Fibroblast of mammary gland (primary cell): ENCODE measurements at places on chromosomes 2 and 18.

- DNase-seq = no peak
Observed at GRCh38 chr2:68258851-68259250, 6.5 kb upstream of the PPP3R1 start.

- DNase-seq = no peak
Observed at GRCh38 chr18:36031903-36032302, 35.5 kb downstream of the RPRD1A start.

DNA sequence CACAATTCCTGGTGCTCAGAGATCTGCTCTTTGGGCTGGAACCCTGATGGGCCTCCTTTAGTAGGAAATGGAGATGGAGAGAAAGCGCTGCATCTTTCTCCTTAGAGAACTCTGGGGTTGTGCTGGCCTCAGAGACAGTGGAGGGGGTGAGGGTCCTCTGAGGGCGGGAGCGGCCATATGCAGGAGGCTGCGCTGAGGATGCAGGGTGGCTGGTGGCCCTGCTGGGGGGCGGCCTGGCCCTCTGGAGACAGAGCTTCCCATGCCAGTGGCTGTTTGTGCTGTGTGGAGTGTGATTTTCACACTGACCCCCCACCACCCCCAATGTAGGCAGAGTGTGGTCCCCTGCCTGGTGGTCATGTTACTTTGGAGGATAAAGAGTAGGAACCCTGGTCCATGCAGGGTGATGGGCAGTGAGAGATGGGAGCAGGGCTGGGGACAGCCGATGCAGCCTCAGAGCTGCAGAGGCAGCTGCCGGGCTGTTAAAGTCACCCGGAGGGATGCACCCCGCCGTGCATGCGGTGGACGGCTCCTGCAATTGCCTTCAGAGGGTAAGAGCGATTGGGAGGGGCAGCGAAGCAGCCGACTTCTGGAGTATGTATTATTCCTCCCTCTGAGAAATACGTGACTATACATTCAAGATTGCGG lies 194.6 kb downstream of the FAM210A start:
- DNase-seq = no peak

GRCh38 chr2:128504246-128505149 lies 185.8 kb upstream of the HS6ST1 start:
- no peak for DNase-seq

DNA sequence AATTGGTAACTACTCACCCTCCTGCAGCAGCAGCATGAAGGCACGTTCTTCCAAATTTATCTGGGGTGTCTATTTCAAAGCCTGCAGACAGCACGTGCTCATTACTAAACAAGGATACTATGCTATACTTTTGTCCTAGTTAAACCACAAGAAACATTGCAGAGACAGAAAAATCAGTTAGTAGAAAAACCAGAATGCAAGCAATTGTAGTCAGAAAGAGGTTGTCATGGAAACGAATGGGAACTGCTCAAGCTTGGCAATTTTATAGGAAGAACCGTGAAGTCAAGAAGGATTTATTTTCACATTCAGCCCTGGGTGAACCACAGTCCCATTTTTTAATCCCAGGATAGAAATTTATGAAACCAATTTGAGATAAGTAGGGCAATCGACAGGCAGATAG lies 162.2 kb upstream of the PGAP1 start:
- DNase-seq = peak; percentile 69

DNA sequence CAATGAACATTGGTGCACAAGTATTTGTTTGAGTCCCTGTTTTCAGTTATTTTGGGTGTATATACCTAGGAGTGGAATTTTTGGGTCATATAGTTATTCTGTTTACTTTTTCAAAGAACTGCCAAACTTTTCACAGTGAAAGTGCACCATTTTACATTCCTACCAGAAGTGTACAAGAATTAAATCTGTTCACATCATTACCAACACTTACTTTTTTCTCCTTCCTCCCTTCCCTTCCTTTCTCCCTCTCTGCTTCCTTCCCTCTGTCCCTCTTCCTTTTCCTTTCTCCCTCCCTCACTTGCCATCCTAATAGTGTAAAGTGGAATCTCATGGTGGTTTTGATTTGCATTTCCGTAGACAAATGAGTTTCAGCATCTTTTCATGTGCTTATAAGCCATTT lies 11.9 kb downstream of the ADNP2 start:
- no peak for DNase-seq

DNA sequence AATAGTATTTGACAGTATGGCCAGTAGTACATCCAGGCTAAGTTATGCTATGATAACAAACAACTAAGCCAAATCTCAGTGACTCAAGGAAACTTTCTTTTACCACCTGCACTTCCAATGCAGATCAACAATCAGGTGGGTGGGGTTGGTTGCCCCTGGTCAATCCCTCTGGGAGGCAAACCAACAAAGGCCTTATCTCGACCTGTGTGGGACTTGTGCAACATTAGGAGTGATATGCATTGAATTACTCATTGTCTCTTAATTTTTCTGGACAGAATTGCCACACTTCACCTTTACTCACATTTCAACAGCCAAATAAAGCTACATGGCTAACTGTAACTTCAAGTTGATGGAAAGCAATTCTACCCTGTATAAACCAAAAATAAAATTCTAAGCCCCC lies 1049.3 kb upstream of the CDH2 start:
- peak; percentile 15 for DNase-seq

DNA sequence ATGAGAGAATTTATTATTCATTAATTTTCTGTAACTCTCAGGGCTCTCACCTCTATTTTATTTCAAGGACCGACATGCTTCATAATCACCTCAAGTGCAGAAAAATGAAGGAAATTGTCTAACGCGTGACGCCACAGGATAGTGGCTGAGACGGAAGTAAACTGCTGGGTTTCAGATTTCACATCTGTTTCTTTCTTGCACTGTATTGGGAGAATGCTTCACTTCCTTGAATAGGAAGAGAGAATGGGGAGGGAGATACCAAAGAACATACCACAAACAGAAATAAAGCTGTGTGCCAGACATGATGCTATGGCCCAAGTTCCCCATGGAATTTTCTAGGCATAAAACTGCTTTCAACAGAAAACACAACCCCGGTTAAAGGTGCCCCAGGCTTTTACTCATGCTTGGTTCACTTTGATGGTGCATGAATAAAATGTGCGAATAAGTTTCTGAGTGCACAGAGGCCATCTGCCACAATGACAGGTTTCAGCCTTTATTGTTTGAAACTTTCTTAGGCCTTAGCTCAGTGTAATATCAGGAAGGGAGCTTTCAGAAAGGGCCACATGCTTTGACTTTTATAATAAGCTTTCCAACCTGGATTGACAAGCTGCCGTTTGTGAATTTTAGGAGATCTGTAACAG lies 1116.4 kb downstream of the SOCS6 start:
- DNase-seq = no peak

DNA sequence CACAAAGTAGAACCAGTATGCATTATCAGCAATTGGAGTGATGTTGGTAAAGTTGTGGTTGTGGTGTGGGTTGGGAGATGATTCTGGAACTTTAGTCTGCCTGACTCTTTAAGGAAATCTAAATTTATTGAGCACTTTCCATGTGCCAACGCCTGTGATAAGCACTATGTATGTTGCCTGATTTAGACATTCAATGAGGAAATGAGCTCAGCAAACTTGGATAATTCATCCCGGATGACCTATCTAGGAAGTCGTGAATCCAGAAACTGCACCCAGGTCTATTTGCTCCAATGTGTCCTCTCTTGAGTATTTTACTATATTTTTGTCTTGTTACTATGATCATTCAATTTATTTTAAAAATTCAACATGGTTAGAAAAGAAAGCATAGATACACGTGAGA lies 400.8 kb upstream of the MMADHC start:
- DNase-seq = no peak

GRCh38 chr2:164948540-164948939 lies 6.8 kb downstream of the SLC38A11 start:
- DNase-seq = no peak

- peak; percentile 54 for DNase-seq
Observed at GRCh38 chr2:100606726-100607343, 44.0 kb downstream of the PDCL3 start.

DNA sequence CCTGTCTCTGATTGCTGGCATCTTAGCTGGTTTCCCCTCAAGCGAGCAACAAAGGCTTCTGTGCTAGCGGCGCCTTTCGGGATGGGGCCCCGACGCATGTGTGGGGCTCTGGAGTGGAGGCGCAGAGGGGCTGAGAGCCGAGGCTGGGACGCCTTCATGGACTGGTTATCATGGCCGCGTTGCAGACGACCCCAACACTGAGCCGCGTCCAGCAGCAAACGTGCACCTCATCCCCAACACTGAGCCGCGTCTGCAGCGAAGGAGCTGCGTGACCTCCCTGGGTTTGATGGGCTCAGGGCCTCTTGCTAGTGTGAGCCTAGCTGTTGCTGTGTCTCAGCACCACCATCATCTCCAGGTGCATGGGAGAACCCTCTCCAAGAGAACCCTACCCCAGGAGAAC lies 123.7 kb upstream of the CTDP1 start:
- no peak for DNase-seq

GRCh38 chr2:3575534-3576262 lies 638 bp downstream of the RPS7 start:
- DNase-seq = no peak

GRCh38 chr18:79373736-79374135 lies 22.0 kb upstream of the NFATC1 start:
- DNase-seq = no peak

DNA sequence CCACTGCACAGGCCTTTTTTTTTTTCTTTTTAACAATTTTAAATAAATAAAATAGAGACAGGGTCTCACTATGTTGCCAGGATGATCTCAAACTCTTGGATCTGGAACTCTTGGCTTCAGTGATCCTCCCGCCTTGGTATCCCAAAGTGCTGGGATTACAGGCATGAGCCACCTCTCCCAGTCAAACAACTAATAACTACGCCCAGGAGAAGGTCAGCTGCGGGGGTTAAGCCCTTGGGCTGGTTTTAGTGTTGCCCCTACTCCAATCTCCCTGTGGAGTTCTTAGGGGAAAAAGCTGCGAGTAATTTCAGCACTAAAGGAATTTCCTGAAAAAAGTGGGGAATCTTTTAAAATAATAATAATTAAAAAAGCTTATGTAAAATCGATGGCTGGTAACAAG lies 96.4 kb upstream of the XPO1 start:
- DNase-seq = no peak

GRCh38 chr18:78876868-78877267 lies 102.8 kb upstream of the SALL3 start:
- DNase-seq = no peak

DNA sequence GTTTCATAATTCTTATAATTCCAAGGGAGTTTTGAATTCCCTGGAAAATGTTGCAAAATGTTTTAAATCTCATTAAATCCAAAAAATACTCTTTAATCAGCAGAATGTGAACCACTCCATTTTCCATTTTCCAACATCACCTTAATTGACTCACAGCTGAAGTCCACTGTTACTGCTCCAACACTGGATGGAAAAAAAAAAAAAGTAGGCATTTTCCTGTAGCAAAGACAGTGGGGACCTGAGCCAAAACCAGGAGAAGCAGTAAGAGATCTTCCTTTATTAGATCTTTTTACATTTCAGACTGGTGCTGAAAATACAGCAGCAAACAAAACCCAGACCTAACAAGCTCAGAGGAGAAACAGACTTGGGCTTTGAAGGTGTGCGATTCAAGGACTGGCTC lies 62.4 kb upstream of the SPATS2L start:
- no peak for DNase-seq

DNA sequence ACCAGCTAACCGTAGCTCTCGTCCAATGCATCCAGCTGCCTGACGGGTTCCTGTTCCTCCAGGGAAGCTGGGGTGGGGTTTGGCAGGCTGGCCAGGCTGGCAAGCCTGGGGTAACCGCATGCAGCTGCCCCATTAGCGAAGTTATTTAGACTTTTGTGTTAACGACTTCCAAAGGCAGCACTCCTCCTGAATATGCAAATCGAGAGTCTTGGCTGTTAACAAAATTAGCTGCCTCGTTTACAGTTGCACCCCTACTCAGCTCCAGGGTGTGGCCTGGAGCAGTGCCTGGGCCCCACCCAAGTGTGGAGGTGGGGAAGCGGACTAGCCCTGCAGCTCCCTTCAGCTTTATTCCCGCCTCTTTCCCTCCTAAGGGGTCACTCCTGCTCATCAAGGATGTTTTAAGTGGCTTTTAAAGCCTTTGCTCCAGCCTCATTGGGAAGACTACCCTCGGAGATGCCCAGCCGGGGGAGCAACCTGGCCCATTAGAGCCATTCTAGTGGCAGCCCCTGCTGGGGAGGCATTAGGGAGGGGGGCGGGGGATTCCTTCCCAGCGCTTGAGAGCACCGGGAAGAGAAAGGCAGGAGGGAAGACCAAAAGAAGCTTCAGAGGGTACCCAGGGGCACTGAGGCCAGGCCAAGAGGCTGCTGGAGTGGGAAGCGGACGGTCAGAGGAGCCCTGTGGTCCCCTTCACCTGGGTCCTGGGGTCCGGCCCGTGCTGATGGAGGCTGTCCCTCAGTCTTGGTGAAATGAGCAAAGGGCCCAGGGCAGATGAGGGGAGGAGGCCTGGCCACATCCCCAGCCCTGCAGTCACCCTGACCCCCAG lies 204.1 kb downstream of the CELF4 start:
- no peak for DNase-seq

- peak; percentile 74 for DNase-seq
Observed at GRCh38 chr2:178484245-178485041, 4.2 kb downstream of the PLEKHA3 start.

- DNase-seq = peak; percentile 42
Observed at GRCh38 chr2:28681158-28681571, 70.5 kb upstream of the PPP1CB start.

GRCh38 chr2:26230806-26231205 lies 13.6 kb downstream of the HADHA start:
- DNase-seq = no peak

GRCh38 chr2:31020713-31021112 lies 117.5 kb downstream of the GALNT14 start:
- no peak for DNase-seq
